ENCODE measurements at places on chromosomes 1 and 21.

DNA sequence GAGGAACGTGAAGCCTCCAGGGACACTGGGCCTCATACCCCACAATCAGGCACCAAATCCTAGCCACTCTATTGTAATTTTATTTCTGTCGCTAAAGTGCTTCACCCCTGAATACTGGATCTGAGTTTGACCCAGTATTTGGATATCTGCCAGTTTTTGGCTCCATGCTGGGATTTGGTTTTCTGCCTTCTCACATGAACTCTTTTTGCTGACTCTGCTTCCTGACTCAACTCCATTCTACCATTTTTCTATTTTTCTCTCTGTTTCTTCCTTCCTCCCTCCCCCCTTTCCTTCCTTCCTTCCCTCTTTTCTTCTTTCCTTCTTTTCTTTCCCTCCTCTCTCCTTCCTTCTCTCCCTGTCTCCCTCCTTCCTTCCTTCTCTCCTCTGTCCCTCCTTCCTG is 151.3 kb upstream of the GJB5 start:
- DNase-seq: no peak

DNA sequence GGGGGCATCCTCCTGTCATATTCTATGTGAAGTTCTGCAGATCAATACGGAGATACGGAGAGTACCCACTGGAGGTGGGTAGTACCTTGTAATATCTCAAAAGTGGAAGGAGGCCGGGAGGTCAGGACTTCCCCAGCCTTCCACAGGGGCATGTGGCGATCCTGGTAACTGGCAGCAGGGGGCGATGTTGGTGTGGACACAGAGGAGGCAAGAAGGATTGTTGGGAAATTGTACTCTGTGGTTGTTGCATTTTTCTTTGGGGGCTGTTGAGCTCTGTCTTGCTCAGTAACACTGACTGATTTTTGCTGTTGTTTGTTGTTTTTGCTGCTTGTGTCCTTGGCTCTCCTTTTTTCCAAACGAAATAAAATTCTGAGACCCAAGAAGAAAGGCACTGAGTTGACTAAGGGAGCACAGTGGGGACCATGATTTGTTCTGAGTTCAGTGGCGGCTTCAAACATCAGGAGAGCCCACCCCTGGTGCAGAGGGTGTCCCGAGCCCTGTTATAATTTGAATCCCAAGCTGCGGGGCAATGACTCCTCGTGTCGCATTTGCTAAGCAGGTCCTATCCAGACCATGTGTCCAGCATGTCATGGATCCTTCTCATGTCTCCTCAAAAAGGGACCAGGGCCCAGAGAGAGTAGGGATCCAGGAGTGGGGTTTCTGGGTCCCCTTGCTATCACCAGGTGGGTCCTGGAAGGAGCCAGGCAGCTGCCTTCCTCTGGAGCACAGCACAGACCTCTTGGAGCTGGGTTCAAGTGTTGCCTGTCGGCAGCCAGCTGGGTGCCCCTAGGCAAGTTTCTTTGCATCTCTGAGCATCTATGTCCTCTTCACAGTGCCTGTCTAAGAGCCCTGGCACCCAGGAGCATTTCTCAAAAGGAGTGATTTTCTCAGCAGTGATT is 22.8 kb downstream of the LHX4 start:
- peak; percentile 52 for DNase-seq

DNA sequence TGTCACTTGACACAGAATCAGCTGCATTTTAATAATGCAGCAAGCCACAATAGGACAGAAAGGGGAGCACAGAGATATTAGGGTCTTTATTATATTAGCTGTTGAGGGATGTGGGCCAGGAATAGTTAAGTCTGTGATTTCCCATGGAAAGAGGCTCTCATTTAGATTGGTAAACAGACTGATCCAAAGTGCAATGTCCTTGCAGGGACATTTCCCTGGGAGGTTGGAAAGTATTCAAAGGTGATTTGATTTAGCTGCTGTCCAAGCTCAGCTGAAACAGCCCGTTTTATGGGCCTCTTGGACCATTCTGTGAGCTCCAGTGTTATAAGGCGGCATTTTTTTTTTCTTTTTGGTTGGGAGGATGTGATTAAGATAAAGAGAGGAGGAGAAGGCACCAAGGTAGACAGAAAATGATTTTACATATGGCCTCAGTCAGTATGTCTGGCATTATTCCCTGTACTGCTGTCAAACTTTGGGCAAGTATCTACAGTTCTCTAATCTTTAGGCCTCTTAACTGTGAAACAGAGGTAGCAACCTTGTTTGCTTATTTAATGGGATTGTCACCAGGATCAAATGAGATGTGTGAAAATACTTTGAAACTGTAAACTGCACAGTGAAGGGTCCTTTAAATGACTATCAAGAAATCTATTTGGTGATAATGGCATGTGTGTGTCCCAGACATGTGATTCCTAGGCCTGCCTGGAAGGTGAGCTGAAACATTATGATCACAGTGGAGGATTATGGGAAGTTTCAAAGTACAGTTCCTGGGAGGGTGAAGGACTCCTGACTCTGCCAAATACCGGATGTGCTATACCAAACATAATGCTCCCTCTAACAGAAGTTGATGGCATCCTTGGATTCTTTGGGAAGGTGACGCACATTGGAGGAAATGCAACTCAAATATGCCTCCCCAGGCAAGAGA is 62.2 kb downstream of the NOS1AP start:
- no peak for DNase-seq

DNA sequence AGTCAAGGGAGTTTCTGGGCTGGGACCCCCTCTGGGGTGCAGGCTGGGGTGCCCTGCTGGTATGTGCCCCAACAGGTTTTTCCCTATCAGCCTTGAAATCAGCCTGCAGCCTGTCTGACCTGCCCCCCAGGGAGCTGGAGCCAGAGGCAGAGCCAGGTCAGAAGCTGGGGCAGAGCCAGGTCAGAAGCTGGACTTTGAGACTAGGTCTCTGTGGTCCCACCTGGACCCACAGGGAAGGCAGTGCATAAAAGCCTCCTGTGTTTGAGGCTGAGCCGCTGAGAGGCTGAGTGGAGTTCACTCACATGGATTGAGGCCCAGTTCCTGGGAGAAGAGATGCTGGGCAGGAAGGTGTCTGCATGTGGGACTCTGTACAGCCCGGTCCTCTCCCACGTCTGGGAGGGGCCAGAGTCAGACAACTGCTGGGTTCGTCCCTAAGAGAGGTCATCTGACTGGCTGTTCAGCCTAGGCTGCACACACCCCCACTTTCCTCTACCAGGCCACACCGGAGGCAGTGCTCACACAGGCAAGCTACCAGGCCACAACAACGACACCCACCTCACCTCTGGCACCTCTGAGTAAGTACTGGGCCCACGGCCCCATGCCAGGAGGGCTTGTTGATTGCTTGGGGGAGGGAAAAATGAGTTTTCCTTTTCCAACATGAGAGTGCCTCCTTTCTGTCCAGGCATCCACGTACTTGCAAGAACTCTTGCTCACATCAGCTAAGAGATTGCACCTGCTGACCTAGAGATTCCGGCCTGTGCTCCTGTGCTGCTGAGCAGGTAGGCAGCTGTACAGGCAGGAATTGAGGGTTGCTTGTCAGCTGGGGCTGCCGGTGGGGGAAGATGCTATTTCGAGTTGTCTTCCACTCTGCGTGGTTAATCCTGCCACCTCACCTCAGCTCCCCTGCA is at the start of gene ANXA9:
Gene ANXA9 (plus strand): TSS at position 488 of the 908 bp plus-strand sequence. CDS start 814 bp downstream, outside the sequence.
- no peak for DNase-seq

- DNase-seq: no peak
Observed at GRCh38 chr1:30166174-30166573, 557.2 kb downstream of the MATN1 start.

DNA sequence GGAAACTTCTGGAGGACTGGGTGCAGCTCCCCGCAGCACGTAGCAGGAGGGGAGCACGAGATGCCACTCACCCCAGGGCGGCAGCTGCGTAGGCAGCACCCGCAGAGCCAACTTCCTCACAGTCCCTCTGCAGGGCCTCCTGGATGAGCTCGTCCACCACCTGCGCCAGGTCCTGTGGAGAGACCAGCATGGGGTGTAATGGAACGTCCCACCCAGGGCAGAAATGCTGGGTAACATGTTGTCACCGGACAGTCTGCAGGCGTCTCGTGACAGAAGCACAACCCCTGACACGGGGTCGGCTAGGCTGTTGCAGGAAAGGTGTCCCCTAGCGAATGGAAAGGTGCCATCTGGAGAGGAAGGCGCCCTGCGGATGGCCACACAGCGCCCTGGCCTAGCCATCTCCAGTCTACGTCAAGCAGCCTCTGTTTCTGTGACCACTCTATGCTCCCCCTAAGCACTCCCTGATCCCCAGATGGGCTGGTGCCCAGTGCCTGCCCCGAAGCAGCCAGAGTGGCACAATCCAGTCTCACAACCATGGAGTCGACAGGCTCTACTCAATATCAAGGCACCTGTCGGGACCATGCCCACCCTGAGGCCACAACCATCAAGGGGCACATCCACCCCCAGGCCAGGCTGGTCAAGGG is 21.2 kb downstream of the MCM3AP start:
- DNase-seq: no peak

DNA sequence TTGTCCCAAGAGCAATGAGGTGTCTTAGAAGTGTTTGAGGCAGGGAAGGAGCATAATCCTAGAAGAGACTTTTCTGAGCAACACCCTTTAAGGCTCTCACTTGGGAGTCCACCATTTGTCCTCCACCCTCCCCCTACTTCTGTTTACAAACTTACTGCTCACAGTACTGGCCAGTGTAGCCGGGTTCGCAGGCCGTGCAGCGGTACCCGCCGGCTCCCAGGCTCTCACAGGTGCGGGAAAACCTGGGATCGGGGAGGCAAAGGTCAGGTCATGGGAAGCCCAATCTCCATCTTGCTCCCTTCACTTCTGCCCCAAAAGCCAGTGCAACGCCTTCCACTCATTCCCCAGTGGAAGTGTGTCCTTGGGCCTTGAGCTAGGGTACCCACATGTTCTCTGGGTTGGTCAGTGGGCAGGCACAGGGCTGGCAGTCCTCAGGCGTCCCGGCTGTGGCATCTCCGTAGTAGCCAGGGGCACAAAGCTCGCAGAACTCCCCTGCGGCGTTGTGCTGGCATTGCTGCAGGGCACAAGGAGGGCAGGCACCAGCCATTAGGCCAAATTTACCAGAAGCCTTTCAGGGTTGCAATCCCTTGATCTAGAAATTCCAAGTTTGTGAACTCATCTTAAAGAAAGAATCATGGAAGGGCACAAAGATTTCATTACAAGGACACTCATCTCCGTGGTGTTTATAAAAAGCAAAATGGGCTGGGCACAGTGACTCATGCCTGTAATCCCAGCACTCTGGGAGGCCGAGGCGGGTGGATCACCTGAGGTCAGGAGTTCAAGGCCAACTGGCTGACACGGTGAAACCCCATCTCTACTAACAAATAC is 49.8 kb downstream of the LDLRAD2 start:
- no peak for DNase-seq

- DNase-seq: no peak
Observed at GRCh38 chr1:75373542-75374159, 237.3 kb downstream of the SLC44A5 start.

DNA sequence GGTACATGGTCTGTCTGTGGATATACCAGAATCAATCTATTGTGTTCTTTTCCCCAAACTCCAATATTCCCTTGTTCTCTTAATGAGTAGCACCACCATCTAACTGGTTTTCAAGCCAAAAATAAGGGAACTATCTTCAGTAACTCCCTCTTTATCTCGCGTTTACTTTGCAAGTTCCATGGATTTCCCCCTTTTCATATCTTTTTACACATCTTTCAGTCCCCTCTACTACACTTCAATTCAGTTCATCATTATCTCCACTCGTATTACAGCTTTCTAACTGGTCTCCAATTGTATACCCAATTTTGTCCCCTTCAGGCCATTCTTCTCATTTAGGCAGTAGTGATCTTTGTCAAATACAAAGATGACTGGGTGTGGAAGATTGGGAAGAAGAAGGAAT is 4.1 kb upstream of the TMCO1 start:
- no peak for DNase-seq

DNA sequence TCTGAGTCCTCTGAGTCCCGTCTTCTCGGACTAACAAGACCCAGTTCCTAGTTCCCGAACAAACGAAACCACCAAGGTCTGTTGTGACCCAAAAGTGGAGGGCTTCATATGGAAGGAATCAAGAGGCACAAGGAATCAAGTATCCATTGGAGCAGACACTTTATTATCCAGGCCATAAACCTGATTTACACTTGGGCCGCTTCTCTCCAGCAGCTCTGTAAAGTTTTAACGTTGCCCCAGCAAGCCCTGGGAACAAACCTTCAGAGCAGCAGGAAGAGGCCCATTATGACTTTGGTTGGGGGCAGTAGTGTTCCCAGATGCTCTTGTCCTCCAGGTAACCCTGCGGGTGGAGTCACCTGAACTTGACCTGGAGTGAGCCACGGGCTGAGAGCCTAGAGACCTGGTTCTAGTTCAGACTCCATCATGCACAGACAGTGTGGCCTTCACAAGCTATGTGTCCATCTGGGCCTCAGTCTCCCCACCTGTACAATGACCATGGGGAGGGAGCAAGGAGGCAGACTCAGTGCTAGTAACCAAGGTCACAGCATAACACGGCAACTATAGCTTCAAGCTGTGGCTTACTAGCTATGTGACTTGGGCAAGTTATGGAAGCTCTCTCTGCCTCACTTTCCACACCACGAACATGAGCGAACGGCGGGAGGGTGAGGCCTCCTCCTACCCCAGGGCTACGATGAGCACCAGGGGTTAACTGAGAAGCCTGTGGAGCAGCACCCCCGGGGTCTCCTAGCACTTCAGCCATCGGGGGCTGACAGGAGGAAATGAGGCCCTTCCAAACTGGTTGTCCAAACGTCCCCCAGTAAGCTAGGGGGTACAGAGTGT is 95.7 kb downstream of the GLIS1 start:
- DNase-seq: no peak

DNA sequence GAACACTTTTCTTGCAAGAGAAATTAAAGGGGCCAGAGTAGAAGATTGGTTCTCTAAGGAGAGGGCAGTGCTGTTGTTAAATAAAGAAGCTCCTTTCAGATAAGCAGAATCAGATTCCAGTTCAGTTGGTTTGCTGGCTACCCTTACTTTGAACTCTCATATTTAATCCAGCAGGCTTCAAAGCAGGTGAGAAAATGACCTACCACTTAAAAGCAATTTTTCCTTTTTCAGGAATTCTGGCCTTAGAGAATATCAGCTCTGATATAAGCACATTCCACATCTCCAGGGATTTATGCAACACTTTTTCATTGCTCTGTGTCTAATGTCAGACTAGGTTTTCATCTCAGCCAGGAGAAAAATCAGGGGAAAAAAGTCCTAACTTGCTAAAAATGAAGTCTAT is 28.7 kb downstream of the WNT2B start:
- DNase-seq: no peak

DNA sequence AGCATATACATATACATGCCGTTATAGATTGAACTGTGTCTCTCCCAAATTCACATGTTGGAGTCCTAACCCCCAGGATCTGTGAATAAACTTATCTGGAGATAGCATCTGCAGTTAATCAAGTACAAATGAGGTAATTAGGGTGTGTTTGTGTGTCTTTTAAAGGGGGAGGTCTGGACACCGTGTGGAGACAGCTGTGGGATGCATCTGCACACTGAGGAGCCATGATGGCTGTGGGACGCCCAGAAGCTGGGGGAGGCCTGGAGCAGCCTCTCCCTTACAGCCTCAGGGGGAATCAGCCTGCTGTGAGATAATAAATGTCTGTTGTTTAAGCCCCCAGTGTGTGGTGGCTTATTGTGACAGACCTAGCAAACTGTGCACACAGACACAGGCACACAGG is 51.8 kb upstream of the COL18A1 start:
- no peak for DNase-seq

GRCh38 chr1:239831577-239832355 is 259.9 kb upstream of the FMN2 start:
- DNase-seq: no peak

GRCh38 chr1:208868554-208868953 is 624.4 kb upstream of the PLXNA2 start:
- DNase-seq: no peak

All from activated gamma-delta T cell treated with Interleukin-2 at 50 U/mL for 16 hours (primary cell).